ENCODE measurements at places on chromosomes 3 and 15.

- DNase-seq = no peak
These were observed 20.5 kb downstream of the PRR23E start for GRCh38 chr3:127213381-127213918.

DNA sequence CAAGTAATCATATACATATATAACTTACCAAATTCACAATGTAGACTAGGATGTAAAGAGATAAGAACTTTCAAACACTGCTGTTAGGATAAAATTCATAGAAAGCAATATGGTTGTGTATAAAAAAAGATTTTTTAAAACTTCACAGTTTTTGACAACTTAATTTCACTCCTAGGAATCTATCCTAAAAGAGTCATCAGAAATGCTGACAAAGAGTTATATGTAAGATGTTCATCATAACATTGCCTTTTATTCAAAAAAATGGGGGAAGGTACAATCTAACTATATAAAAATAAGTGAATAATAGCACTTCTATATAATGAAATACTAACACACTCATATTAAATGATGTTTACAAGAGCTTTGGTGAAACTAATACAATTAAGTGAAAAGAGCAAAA, 4.3 kb upstream of the CLDN18 start:
- DNase-seq = no peak

DNA sequence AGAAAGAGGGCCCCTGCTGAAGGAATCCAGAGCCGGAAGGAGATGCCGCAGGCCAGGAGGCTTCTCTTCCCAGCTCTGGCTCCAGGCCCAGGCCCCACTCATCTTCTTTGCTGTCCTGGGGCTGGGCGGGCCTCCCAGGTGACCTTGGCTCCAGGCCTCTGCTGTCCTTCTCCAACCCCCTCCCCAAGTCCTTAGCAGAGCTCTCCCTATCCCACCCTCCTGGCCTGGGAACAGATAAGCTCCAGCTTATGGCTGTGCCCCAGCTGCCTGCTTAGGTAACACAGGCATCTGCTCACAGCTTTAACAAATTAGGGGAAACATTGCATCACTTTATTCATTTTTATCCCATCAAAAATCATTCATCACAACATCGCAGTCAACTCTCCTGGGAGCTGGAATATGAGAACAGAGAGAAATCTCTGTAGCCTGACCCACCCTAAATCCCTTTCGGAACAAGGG, 86.9 kb downstream of the SEMA5B start:
- DNase-seq = no peak

DNA sequence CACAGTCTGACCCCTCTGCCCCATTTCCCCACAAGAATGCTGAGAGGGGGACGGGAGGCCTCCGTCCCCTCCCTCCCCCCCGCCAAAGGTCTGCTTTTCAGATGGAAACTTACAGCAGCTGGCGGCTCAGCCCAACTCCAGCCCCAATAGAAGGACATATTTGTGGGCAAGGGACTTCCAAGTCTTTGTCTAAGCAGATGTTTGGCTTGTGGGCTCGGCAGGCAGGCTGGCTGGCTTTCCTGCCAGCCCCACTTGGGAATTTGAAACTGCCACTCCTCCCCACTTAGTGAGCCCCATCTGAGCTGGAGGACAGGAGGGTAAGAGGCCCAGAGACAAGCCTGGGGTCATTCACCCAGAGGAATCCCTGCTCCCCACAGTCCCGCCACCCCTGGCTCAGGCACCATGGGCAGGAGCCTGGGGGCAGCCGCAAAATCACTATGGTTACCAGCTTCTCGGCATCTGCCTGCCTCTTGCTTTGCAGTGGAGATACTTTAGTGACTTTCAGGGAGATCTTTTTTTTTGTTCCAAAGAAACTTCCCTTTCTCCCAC, 53.6 kb downstream of the LMCD1 start:
- DNase-seq = peak; percentile 41

- DNase-seq = no peak
These were observed 31.0 kb downstream of the MAP2K1 start for GRCh38 chr15:66417736-66418135.

Measured in DMS 273 treated with DMSO at 0.1 percent for 48 hours (cell line).